ENCODE measurements at places on chromosomes 12 and 14.

- no peak for DNase-seq
These were observed 305.6 kb downstream of the GALC start for GRCh38 chr14:87687420-87687819.

GRCh38 chr12:113535100-113535499, 63.4 kb upstream of the LHX5 start:
- no peak for DNase-seq

DNA sequence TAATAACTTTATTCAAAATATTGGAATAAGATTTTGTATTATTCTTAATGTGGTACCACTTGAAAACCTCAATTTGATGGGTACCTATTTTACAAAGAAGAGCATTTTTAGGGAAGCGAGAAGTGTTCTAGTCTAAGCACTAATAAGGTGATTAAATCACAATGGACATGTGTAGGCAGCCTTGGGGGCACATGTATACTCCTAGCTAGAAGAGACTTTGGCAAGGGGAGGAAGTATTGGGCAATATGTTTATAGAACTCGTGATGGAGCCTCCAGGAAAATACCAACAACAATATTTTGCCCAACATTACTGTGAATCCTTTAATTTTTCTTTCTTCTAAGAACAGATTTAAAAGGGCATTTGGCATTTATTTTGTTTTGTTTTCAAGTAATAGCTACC, 280.3 kb downstream of the ADAMTS20 start:
- DNase-seq: no peak

GRCh38 chr14:35534873-35535482, 1.0 kb downstream of the INSM2 start:
- DNase-seq: peak; percentile 64

- no peak for DNase-seq
These were observed 153.4 kb downstream of the NUAK1 start for GRCh38 chr12:105985383-105985782.

GRCh38 chr14:104800771-104801519, at the start of gene ZBTB42:
Gene ZBTB42, plus strand, starts transcription at chr14:104801101. Its CDS starts 97 bp downstream, at chr14:104801198.
- DNase-seq: peak; percentile 92

- no peak for DNase-seq
These were observed 325.8 kb downstream of the FUT8 start for GRCh38 chr14:65738339-65738738.

- no peak for DNase-seq
These were observed 224.2 kb upstream of the DIO3 start for GRCh38 chr14:101337053-101337452.

DNA sequence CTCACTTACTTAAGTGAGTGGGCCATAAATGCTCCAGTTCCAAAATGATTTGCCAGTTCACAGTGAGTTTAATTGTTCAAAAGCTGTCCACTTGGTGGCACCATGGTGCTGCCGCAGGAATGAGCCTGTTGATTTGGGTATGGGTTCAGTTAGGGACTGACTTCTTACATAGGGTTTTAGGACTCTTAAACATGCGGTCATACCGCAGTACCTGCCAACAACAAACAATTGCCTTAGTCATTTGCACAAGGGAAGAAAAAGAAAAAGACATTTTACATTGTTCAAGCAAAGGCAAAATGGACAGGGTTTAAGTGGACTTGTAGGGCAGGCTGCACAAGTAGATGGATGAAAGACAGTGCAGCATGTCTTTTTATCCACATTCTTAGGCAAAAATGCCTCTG, 80.0 kb upstream of the DBX2 start:
- DNase-seq: peak; percentile 41

GRCh38 chr12:13026286-13026685, 17.9 kb upstream of the FAM234B start:
- DNase-seq: no peak

DNA sequence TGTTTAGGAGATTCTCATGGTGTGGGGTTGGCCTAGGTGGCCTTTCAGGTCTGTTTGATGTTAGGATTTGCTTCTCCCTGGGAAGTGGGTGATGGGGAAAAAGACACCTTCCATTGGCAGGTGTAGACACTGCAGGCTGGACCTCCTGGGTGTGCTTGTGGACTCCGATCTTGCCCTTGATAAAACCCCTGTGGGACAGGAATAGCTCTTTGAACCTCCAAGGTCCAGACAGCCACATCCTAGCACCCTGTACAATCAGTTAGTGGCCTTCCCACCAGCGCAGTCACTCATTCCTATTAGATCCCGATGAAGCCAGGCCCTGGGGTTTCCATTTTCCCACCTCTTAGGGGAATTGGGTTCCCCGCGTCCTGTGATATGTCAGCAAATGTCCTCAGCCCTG, 28.5 kb downstream of the MEG3 start:
- DNase-seq: no peak

DNA sequence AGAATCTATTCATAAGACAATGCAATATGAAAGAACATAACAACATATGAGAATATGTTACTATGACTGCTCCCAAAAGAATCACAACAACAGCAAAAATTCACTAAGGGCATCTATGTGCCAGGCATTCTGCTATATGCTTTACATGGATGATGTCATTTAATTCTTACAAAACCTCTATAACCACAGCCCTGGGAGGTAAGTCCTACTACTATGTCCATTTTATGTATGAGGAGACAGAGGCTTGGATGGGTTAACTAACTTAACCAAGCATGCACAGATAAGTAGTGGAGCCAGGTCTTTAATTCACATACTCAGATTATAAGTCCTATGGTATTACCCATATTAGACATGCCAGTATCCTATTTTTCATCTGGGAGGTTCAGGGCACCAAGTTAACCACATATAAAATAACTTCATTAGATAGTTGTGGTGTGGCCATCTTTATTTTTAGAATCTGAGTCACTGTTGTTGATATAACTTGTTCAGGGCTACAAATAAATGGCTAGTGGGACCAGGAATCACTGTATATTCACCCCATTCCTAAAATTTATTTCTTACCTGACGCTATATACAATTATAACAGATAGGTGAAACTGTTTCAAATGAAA, 33.2 kb upstream of the RAD51AP1 start:
- DNase-seq: no peak

GRCh38 chr12:45969084-45969483, 21.3 kb downstream of the SCAF11 start:
- no peak for DNase-seq

DNA sequence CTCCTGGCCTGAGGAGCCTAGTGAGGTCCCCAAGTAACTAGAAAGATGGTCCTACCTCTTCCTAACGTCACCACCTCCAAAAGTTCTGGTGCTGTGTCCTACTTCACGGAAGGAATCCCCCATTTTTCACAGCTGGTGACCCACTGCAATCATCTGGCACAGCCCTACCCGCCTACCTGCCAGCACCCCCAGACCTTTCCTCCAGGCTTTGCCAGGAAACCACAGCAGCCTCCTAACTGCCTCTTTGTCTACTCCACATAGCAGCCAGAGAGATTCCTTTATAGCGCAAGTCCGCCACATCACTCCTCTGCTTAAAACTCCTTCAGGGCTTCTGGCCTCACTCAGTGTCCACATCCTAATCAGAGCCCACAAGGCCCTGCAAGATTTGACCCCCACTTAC, 13.4 kb upstream of the FLVCR2 start:
- no peak for DNase-seq

DNA sequence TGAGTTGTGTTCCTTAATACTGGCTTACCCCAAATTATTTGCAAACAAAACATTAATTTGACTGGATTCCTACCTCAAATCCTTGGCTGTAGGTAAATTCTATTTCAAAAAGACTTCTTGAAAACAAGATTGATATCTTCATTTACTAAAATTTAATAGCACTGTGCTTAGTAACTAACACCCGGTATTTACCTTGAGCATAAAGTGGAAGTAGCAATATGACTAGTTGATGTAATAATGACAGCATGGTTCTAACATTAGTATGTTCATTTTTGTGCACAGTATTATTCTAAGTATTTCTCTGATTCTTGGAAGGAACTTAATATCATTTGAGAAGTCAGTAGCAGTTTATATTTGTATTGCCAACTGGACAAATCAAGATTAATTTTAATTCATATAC, 96.8 kb downstream of the PPHLN1 start:
- DNase-seq: no peak

- DNase-seq: no peak
These were observed 32.6 kb downstream of the CMKLR1 start for GRCh38 chr12:108306506-108306905.

GRCh38 chr14:52052288-52052943, 16.4 kb downstream of the NID2 start:
- no peak for DNase-seq

GRCh38 chr12:18446061-18446644, 184.8 kb downstream of the PIK3C2G start:
- DNase-seq: no peak

- peak; percentile 94 for DNase-seq
These were observed 1.6 kb upstream of the INF2 start for GRCh38 chr14:104687601-104688504.

DNA sequence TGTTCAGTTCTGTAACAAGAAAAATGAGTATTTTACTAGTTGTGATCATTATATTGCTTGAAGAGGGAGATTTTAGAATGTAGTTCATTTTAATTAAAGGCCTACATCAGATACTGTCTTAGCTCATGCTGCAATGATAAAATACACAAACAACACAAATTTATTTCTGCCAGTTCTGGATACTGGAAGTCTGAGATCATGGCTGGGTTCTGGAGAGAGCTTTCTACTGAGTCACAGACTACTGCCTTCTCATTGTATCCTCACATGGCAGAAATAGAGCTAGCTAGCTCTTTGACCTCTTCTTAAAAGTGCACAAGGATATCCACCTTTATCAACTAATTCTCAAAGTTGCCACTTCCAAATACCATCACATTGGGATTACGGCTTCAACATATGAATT, 53.8 kb downstream of the MIS18BP1 start:
- no peak for DNase-seq

- DNase-seq: no peak
These were observed 1922.3 kb upstream of the FLRT2 start for GRCh38 chr14:83607682-83608081.

DNA sequence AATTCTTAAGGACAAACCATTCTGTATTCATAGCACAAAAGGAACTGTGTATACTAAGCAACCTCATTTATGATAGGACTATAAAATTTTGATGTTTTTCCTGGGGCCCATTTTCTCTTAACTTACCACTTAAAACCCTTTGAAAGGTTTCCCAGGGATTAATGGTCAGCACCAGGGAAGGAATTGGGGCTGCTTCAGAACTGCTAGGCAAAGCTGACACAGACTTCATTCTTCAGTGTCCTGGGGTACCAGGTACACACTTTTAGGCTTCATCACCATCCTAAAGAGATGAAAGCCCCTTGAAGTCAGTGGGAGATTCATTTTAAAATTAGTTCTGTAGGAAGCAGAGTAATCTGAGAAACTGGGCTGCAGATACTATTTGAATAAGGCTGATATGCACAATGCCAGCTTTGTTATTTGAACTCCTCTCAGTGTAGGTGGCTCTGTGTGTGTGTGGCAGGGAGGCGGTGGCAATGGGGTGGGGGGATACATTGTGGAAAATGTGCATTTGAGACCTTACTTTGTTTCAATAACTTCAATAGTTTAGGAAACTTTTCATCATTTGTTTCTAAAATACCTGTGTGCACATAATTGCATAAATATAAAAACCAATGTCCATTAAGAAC, 329.3 kb upstream of the DCN start:
- no peak for DNase-seq

DNA sequence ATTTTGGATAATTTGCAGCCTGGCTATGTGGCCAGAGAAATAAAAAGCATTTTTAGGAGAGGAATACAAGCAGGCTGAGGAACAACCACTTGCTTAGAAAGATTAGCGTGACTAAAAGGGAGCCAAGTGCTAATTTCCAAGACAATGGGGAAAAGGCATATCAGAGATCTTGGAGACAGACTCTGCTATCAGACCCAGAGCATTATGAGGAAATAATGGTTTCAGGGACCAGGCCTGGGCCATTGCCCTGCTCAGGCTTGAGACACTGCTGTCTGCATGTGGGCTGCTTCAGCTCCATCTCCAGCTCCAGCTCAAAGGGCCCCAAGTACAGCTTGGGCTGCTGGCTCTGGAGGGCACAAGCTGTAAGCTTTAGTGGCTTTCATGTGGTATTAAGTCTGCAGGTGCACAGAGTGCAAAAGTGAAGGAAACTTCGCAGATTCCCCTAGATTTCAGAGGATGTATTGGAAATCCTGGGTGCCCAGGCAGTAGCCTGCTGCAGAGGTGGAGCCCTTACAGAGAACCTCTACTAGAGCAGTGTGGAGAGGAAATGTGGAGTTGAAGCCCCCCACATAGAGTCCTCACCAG, 449.2 kb downstream of the ZFP36L1 start:
- no peak for DNase-seq

DNA sequence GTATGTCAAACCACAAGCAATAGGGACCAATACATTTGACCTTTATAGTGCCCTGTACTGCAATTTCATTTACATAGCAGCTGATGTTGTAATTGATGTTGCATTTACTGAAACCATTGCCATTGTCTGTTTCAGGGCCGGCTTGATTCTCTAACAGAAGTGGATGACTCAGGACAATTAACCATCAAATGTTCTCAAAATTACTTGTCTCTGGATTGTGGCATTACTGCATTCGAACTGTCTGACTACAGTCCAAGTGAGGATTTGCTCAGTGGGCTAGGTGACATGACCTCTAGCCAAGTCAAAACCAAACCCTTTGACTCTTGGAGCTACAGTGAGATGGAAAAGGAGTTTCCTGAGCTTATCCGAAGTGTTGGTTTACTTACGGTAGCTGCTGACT, 216.0 kb downstream of the AKAP6 start:
- no peak for DNase-seq

DNA sequence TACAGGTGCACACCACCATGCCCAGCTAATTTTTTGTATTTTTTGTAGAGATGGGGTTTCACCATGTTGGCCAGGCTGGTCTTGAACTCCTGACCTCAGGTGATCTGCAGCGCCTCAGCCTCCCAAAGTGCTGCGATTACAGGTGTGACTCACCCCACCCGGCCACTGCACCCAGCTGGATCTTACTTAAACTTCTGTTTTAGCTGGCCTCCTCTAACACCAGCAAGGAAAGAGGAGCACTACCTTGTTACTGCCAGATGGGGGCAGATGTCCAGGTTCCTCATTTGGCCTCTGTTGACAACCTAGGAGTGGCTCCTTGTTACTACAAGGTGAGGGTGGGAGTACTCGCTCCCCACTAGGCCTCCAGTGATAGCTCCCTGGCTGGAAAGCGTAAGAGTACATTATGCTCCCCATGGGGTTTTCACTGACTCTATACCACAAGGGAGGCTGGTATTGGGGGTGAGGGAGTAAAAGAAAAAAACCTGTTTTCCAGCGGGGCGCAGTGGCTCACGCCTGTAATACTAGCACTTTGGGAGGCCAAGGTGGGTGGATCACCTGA, 13.2 kb upstream of the ARF6 start:
- DNase-seq: peak; percentile 68

GRCh38 chr12:69834147-69834546, 9.1 kb downstream of the MYRFL start:
- no peak for DNase-seq

DNA sequence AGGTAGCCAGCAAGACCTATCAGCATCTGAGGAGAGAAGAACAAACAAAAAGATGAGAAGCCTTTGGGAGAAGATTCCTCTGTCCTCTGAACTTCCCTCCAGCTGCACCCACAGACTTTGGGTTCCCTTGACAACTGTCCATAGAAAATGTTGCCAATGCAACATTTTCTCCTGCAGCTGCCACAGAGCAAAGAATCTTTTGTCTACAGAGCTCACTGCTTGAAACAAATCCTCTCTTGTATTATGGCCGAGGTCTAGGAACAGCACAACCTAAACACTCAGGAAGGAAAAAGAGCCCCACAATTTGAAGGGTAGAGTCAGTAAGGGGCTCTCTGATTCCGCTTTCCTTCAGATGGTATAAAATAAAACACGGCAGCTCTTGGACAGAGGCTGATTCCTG, 14.3 kb downstream of the POMT2 start:
- no peak for DNase-seq

GRCh38 chr14:22517117-22517720, 71.8 kb downstream of the DAD1 start:
- no peak for DNase-seq

Measured in colonic mucosa (tissue), 4 donors.